RKO (cell line): ENCODE measurements at places on chromosomes 13 and 19.

- no peak for DNase-seq
Observed at GRCh38 chr13:50574731-50575130, 268.8 kb downstream of the DLEU7 start.

GRCh38 chr19:28028881-28029444 is 1184.0 kb downstream of the UQCRFS1 start:
- peak; percentile 27 for DNase-seq

GRCh38 chr13:79681069-79681468 is 200.1 kb downstream of the NDFIP2 start:
- DNase-seq = no peak

- DNase-seq = peak; percentile 57
Observed at GRCh38 chr19:8324186-8325050, 3.1 kb downstream of the RPS28 start.

DNA sequence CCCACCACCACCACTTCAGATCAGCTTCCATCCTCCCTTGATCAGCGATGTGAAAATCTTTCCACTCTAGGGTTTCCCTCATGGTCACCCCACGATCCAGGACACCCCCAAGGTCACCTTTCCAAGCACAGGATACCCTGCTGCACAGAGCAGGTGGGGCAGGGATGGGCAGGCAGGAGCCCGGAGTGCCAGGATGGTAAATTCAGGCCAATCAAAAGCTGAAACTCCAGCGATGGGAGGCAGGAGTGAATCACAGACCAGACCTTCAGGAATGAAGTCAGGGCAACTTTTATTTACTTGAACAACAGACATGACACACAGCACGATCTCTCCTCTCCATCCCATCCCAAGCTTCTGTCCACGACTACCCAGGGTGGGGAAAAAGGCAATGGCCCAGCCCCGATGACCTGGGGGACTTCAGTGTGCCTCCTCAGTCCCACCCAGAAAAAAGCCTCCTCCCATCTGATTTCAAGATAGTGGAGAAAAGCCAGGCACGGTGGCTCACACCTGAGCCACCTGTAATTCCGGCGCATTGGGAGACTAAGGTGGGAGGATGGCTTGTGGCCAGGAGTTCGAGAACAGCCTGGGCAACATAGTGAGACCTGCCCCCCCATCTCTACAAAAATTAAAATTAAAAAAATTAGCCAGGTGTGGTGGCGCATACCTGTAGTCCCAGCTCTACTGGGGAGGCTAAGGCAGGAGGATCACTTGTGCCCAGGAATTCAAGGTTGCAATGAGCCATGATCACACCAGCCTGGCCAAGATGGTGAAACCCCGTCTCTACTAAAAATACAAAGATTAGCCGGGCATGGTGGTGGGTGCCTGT is 39.2 kb downstream of the ZSWIM4 start:
- peak; percentile 82 for DNase-seq

GRCh38 chr13:76654263-76654662 is 231.9 kb downstream of the KCTD12 start:
- DNase-seq = no peak

DNA sequence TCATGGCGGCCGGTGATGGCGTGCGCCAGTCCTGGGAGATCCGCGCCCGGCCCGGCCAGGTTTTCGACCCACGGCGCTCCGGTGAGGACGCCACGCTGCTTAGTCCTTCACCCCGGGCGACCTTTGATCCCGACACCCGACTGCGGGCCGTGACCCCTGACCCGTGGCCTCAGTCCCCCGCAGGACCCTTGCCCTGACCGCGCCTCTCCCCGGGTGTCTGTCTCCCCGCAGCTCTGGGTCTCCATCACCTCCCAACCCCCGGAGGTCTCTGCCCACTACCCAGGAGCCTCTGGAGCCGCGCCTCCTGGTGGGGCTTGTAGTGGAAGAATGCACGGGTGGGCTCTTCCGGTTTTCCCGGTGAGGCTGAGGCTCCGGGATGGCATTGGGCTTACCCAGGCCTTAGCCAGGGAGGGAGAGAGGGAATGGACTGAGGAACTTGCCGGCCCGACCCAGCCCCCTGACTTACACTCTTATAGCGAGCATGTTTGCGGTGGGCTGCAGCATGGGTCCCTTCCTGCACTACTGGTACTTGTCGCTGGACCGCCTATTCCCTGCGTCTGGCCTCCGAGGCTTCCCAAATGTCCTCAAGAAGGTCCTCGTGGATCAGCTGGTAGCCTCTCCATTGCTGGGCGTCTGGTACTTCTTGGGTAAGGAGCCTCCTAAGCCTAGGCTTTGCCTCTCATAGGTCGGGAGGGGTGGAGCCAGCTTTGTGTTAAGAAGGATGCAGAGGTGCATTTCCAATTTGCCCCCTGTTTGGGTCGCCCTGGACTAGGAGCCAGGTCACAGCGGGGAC is 566 bp downstream of the MPV17L2 start:
- peak; percentile 28 for DNase-seq

DNA sequence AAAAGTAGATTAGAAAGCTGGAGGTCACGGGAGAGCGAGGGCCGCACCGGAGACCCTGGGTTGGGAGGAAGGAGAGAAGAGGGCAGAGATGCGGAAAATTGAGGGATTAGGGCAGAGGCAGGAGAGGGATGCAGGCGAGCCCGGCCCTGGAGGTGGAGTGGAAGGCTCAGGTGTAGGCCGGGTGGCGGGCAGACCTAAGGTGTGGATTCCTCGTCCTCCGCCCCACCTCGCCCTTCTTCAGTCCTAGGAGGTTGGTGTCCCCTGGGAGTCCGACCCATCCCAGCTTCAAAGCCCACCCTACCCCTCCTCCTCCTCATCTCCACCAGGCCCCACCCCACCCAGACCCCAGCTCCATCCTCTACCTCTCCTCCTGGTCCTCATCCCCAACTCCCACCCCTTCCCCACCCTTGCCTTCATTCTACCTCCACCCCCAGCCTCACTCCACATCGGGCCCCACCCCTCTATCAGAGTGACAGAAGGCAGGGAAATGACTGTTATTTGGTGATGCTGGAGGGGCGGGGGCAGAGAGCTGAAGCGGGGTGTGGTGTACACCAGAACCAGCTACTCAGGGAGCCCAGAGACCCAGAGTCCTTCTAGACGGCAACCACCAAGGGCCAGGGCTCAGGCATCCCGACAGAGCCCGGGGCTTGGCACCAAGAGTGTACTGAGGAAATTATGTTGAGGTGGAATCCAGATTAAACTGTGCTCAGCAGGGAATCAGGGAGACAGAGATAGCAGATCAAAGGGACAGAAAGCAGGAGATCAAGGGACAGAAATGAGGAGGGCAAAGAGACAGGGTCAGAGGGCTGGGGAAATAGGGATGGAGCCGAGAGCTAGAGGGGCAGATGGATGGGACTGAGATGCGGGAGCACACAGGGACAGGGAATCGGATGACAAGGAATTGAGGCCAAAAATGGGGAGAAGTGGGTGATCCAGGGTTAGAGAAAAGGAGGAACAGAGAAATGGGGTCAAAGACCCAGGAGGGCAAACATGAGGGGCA is 6.4 kb downstream of the ERFL start:
- DNase-seq = no peak
